Upper lobe of left lung (tissue), 6 donors: ENCODE measurements at places on chromosomes 7 and 10. TPM values are rescaled to one million over a fixed set of nuclear protein-coding genes. Genes with fewer than 3 reads are reported as not detected.

DNA sequence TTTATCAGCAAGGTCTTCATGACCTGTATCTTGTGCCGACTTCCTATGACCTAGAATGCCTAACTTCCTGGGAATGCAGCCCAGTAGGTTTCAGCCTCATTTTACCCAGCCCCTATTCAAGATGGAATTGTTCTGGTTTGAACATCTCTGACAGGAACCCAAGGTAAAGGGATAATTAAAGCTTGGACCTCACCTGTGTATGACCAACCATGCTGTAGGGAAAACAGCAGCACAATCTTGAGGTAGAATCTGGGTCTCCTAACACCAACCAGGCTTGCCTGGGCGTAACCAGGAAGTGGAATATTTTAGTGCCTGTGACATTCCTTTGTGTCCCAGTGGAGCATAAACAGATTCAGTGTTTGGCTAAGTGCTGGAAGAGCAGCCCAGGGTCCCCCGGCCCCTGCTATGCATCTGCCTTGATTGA lies 94.1 kb downstream of the PFKFB3 start:
- DNase-seq = no peak

DNA sequence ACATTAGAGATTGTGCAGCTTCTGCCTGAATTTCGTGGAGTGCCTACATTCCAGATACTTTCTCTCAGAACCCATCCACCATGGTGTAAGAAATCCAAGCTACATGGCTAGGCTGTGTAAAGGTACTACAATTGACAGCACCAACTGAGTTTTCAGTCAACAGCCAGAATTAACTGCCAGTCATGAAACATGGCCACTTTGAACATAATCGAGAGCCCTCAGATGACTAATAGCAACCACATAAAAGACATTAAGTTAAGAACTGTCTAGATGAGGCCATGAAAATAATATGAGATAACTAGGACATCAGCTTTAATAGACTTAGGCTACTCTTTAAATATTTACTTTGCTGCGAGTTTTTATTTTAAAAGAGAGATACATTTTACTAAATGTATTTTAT lies 1106.8 kb upstream of the LRRTM3 start:
- DNase-seq = no peak

DNA sequence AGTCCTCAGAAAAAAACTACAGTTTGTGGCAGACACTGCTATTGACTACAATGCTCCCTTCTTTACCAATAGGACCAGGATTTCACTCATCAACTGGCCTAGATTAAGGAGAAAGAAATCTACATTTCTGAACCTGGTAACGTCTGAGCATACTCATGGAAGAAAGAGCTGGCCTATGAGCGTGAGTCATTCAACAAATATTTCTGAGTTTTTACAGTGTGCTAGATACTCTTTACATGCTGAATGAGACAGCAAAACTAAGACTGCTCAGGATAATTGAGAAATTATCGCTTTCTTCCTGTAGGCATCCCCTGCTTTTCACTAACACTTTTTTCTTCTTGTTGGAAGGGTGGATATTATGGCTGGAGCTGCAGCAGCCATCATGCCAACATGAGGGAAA lies 609.7 kb downstream of the TNS3 start:
- DNase-seq = no peak

DNA sequence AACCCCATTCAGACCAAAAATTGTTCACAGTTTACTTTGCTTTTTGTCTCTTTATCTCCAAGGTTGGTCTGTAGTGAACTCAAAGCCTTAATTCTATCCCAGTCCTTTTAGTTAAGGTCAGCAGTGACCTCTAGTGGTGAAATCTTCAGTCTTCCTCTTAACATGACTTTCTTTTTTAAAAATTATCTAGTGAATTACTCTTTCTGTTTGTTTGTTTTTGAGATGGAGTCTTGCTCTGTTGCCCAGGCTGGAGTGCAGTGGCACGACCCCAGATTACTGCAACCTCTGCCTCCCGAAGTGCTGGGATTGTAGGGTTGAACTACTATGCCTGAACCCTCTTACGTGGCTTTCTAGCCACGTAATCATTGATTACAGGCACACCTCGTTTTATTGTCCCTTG lies 25.0 kb downstream of the ZNF487 start:
- no peak for DNase-seq

GRCh38 chr7:36181668-36182067 lies 28.6 kb downstream of the EEPD1 start:
- DNase-seq = no peak

DNA sequence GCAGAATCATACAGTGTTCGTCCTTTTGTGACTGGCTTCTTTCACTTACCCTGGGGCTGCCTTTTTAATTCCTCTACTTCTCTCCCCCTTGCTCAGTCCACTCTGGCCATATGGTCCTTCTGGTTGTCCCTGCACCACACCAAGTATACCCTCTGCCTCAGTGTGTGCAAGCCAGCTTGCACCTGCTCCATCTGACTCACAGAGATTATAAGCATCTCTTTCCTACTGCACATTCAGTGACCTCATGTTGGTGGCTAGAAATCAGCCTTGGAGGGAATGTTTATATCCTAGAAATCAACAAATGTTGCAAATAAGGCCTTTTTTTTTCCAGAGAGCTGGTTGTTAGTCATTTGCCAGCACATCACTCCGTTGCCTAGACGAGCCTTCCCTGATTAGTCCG lies 67.5 kb upstream of the C10orf90 start:
- DNase-seq = no peak

DNA sequence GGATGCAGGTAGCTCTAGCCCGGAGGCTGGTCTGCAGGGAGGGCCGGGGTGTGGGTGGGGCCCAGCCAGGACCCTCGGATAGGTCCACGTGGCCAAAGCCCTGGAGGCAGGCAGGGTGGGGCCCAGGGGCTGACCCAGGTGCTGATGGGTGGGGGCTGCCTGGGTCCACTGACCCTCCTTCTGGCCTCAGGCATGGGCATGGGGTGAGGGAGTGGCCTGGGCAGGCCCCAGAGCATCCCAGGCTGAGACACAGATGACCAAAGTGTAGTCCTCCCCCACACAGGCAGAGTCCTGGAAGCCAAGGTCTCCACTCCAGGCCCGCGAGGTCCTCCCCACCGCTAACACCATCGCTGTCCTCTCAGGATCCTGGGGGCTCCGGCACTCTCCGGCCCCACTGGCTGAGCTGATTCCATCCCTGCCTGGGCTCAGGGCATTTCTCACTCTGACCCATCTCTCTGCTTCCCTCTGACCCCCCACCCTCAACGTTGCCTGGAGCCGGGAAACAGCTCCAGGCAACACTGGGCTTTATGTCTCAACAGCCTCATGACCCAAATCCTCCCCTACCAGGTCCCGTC lies 20.7 kb upstream of the PPP2R2D start:
- no peak for DNase-seq

- DNase-seq = no peak
These were observed 2.0 kb upstream of the WBP1L start for GRCh38 chr10:102741726-102742237.

DNA sequence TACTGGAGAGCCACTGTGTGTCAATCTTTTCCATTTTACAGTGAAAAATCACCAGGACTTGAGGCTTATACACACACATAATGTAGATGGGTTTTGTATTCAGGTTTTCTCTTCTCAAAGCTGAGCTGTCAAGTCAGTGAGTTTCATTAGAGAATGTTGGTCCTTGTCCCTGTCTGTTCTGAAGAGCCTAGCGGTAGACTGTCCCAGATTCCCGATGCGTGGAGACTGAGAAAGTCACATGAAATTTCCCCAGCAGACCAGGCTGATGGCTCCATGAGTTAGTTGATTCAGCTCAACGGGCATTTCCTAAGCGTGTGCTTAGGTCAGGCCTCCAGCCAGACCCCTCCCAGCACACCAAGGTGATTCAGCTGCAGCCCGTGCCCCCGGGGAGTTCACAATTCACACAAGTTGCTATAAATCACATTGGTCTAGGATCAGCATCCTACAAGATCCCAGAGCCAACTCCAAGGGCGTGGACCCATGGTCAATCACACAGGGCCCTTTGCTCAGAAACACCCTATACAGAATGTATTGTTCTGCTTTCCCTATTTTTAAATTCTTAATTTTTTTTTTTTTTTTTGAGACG lies 17.2 kb downstream of the CHST15 start:
- no peak for DNase-seq

Gene NUTM2E
- 0.57 TPM for total RNA-seq

Gene THNSL1
- 2.9 TPM for total RNA-seq

Gene NKX6-2
- total RNA-seq = not detected

Gene GIMAP6
- 24.7 TPM for total RNA-seq

Gene ATXN7L1
- total RNA-seq = 12.3 TPM

Gene TEX36
- not detected for total RNA-seq
